ENCODE measurements at places on chromosomes 2 and 18.

DNA sequence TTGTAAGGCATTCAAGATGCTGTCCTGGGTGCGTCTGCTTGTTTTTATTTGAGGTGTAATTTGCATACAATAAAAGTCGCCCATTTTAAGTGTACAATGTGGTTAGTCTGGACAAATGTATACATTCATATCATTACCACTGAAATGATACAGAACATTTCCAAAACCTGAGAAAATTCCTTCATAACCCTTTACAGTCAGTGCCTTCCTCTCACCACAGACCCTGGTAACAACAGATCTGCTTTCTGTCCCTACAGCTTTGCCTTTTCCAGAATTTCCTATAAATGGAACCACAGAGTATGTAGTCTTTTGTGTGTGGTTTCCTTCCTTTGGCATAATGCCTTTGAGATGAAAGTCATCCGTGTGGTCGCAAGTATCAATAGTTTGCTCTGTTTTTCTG lies 45.8 kb upstream of the NFU1 start:
- no peak for DNase-seq

GRCh38 chr18:8750954-8751415 lies 45.6 kb downstream of the MTCL1 start:
- DNase-seq = peak; percentile 80

DNA sequence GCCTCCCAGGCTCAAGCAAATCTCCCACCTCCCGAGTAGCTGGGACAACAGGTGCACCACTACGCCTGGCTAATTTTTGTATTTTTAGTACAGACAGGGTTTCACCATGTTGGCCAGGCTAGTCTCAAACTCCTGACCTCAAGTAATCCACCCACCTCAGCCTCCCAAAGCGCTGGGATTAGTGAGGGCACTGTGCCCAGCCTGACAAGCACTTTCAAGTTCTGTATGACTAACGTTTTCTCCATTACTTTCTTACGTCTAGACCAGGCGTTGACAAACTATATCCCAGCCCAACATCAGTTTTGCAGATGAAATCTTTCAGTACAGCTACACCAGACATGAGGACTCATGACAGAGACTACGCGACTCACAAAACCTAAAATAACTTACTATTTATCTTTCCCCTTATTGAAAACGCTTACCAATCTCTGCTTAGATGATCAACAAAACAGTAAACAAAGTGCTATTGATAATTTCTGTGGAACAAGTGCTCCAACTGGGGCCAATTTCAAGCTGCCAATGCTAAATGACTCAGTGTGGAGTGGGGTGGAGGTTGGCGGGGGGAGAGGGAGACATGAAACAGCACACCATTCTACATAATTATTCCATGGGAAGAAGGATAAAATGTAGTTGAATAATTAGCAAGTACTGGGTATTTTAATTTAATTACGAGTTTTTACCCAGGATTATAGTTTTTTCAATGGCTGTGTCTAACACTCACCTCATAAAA lies 59.1 kb downstream of the SAP130 start:
- no peak for DNase-seq

DNA sequence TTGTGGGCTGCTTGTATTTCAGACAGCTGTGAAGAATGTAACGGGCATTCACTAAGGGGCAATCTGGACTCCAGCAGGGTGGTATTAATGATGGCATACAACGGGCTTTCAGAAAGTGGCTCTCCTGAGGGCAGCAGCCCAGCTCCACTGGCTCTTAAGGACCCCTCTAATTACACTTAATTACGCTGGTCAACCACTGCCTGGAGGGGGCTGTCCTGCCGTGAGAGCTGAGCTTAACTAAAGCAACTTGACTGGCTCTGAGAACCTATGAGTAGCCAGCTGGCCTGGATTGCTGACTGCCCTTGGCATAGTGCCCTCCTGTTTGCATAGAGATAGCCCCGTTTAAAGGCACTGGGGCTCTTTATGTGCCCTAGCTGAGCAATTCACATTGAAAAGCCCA lies 3.8 kb downstream of the LIPG start:
- DNase-seq = no peak

DNA sequence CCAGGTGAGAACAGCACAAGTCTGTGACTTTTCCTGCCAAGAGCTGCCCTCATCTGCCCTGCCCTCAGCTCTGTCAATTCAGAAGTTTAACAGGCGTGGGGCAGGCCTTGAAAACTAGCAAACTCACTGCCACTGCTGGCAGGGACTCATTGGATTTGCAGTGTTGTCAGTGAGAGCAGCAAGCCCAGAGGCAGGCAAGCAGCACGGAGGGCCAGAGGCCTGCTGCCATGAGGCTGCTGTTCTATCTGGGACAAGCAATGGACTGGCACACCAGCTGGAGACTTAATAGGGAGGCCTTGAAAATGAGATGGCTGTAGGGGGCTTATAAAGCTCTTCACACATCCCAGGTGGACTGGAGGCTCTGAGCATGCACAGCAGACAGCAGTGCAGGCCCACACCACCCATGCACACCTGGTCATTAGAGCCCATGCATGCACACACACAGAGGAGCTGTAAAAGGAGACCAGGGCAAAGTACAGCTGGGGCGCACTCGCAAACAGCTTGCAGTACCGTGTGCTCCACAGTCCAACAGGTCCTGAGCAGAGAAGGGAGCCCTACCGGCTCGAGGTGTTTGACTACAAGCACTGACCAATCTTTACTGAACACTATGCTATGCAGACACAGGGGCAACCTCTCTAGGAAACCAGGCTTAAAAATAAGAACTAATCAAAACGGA lies 28.7 kb downstream of the MGAT4A start:
- no peak for DNase-seq

DNA sequence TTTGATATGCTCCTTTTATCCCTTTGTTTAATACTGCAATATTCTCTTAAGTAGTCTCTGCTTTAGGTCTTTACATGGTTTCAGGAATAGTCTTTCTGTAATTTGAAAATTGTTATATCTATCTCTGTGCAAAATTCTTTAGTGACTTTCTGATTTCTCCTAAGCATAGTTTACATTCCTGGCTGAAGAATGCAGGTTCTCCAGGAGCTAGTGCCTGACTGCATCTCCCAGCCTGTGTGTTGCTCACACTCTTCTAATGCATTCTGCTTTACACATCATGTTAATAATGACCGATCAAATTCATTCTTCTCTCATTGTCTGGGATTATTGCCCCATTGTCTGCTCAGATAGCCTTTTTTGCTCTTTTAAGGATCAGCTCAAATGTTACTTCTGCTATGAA lies 1349.2 kb downstream of the DSC3 start:
- DNase-seq = no peak

GRCh38 chr2:235343156-235343774 lies 150.6 kb upstream of the AGAP1 start:
- DNase-seq = no peak

- no peak for DNase-seq
Observed at GRCh38 chr2:227517724-227518123, 45.8 kb downstream of the AGFG1 start.

- DNase-seq = no peak
Observed at GRCh38 chr2:215722125-215722524, 286.3 kb upstream of the FN1 start.

DNA sequence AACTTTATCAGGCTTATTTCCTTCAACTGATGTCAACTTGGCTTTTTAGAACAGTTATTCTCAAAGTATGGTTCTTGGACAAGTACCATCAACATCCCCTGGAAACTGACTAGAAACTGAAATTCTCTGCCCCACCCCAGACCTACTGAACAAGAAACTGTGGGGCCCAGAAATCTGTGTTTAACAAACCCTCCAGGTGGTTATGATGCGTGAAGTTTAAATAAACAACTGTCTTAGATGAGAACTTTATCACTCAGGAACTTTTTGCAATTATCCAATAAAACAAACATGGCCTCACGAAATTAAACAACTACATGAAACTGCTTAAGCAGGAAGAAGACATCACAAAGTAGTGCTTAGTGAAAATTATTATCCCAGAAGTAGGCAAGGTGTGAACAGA lies 4.4 kb downstream of the HIBCH start:
- no peak for DNase-seq

DNA sequence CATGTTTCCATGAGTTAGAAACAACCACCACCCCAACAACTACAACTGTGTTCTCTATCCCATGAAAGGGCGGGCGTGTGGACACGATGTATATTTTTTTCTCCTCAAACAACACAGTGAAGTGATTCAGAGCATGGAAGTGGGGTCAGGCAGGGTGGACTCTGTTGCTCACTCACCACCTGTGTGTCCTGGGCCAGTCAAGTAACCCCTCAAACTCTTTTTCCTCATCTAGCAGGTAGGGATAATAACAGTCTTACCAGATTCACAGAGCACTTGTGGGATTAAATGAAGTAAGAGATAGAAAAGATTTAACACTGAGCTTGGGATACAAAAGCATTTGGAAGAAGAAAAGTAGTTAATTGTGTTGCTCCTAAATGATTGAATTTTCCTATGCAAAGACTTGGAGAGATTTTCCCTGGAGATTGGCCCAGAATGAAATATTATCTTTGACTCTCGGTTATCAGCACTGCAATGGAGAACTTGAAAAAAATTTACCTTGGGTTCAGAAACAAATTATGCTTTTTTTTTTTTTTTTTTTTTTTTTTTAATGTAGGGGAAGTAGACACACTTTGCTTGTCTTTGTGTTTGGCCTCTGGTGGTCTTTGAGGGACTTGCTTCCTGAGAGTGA lies 161.9 kb upstream of the EPAS1 start:
- DNase-seq = no peak

DNA sequence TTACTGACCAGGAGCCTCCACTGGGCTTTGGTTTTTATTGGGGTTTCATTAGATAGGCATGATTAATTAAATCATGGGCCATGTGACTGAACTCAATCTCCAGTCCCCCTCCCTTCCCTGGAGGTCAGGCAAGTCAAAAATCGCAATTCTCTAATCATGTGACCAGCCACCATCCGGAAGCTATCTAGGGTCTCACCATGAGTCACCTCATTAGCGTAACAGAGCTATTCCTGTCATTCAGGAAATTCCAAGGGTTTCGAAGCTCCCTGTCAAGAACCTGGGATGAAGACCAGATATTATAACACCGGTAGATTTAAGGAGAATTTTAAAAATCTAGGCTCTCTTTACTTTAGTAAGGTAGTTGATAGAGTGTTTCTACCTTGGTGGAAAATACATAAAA lies 180.3 kb upstream of the TCF4 start:
- DNase-seq = no peak

- DNase-seq = no peak
Observed at GRCh38 chr2:161943011-161943410, 131.0 kb downstream of the DPP4 start.

- no peak for DNase-seq
Observed at GRCh38 chr18:3441290-3441689, 8.7 kb upstream of the TGIF1 start.

DNA sequence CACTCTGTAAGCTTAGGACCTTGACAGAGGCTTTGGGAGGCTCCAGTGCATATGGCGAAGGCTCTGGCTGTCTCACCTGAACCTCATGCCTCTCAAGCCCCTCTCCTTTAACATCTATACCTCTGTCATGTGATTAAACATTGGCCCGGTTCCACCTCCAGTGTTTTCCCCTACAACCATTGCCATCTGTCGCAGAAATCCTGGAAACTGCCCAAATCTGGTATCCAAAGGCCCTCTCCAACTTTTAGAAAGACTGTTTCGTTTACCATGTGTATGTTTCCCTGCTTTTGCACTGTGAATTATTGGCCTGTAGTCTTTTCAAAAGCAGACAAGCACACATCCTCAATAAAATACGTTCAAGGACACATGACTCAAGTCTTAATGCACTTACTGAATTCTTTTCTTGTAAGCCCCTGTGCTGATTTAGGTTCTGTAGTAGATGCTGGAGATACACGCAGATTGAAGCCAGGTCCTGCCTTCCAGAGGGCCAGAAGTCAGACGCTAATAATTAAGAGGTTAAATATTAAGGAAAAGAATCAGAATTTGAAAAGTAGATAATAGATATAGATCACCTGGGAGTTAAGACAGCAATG lies 386.4 kb upstream of the SLC14A2 start:
- DNase-seq = no peak

GRCh38 chr2:203279288-203279687 lies 40.5 kb downstream of the CYP20A1 start:
- no peak for DNase-seq

GRCh38 chr2:61575447-61575859 lies 37.3 kb upstream of the XPO1 start:
- DNase-seq = no peak

- no peak for DNase-seq
Observed at GRCh38 chr2:32633040-32633439, 5.2 kb downstream of the TTC27 start.

- no peak for DNase-seq
Observed at GRCh38 chr18:8882632-8883408, 177.5 kb downstream of the MTCL1 start.

GRCh38 chr2:23603581-23603980 lies 218.6 kb downstream of the KLHL29 start:
- no peak for DNase-seq

DNA sequence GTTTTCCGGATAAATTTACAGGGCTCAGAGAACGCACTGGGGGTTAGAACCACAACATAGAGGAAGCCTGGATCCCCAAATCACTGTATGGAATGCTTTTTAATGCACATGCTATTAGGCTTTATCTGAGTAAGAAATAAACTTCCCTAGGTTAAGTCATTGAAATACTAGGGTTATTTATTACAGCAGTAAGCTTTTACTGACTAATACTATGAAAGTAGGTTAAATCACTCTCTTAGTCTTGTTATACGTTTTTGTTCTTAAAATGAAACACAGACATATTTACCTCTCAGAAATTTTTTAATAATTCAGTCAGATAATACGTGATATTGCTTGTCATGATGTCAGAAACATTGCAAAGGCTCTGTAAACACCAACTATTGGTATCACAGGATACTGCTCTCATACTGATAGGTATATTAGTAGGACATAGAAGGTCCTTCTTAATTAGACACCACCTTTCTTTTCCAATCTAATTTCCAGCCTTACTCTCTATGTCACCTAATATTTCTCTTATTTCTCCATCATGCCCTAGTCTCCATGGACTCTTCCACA lies 162.7 kb upstream of the NYAP2 start:
- no peak for DNase-seq

DNA sequence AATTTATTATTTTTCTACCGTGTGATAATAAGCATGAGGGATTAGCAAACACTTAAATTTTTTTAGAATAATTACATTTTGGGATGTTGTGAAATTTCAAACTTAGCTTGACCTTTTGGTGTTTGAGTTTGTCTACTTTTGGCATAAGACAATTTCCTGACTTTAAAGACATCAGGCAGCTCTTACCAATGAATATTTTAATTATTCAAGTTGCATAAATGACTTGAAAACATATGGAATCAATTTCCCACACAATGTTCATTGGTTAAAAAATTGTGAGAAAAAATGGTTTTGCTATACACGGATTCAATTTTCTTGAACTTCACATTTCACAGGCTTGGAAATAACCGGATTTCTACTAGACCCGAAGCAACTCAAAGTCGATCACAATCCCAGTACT lies 243.4 kb downstream of the IKZF2 start:
- DNase-seq = no peak

- no peak for DNase-seq
Observed at GRCh38 chr2:10477443-10478297, 29.5 kb upstream of the ODC1 start.

GRCh38 chr2:26035090-26035743 lies 1.3 kb downstream of the RAB10 start:
- no peak for DNase-seq
